ENCODE measurements at places on chromosomes 4 and X. TPM values are rescaled to one million over a fixed set of nuclear protein-coding genes. Genes with fewer than 3 reads are reported as not detected.
A peak's percentile ranks its signal among the peaks of the same experiment; 100 is the strongest.

Gene MED14
- 3.6 TPM for polyA plus RNA-seq

Gene LSM6
- polyA plus RNA-seq: 41.1 TPM

- no peak for DNase-seq
Observed at GRCh38 chr4:187366530-187366929, 629.0 kb upstream of the ZFP42 start.

GRCh38 chr4:66376921-66377320, 706.6 kb upstream of the EPHA5 start:
- no peak for DNase-seq

GRCh38 chrX:124405868-124406267, 59.5 kb downstream of the SH2D1A start:
- no peak for DNase-seq

DNA sequence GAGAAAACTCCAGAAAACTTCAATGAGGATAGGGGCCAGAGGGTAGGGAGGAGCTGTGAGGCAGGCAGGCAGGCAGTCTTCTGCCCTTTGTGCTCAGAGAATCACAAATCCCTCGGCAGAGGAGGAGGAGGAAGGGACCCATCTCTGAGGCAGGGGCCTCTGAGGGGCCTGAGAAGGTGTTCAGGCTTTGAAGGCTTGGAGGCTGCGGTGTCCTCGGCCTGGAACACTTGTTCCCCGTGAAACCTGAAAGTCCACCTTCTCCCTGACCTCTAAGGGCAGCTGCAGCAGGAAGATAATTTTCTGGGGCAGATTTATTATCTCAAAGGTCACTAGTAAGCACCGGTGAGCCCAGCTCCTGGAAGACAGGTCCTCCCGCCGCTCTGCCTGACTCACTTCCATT, 200.3 kb upstream of the BCOR start:
- no peak for DNase-seq

DNA sequence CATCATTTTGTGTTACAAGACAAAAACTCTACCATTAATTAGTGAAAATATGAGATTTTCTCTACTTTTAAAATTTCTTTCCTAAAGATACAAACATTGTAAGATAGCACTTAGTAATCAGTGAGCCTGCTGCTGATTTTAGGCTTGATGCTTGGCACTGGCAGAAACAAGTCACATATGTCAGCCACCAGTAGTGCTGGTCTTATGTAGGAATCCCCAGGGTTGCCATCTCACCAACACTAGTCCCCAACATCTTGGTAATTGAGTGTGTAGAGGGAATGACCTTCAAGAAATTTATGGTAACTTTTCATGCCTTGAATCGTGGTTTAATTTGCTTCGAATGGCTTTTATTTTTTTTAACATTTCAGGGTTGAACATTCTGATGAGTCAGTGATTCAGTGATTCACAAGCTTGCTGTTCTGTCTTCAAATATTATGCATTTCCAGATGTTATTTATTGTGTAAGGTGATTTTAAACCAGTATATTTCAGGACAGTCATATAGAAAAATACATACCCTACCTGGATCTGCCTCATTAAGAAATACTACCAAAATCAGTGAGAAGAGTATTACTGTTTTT, 11.9 kb downstream of the EXOC1 start:
- DNase-seq: peak; percentile 2

DNA sequence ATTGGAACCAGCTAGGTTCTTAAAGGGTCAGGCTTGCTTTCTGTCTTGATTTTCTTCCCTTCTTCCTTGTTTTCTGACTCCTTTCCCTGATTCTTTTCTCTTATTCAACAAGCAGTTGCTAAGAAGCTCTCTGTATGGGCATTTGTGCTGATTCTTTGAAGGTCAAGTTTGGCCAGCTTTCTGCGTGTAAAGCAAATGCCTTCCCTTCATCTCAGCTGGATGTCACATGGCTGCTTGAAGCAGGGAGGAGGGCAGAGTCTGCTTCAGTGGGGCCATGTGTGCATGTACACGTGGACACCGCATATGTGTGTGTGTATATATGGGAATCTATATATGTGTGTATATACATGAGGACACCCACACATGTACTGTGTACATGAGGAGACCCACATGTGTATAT, 139.9 kb upstream of the ATP6AP2 start:
- no peak for DNase-seq

GRCh38 chrX:148457279-148457678, 43.1 kb upstream of the AFF2 start:
- DNase-seq: no peak

DNA sequence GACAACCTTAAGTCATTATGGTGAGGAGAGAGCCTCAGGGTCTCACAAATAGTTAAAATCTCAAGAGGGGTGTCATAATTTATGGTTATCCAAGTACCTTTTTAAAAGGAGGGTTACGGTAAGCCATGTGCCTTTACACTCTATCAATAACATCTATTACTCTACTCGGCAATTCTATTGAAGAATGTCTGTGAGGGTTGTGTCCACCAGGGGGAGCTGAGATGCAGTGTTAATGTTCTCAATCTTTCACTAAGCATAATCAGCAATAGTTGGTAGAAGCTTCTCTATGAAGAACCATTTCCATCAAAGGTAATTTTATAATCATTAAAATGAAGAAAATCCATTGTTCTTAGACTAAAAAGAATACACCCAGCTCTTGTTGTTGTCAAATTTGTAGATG, 457.4 kb downstream of the CENPC start:
- DNase-seq: peak; percentile 5

- no peak for DNase-seq
Observed at GRCh38 chrX:106612393-106612763, 600 bp downstream of the RADX start.

DNA sequence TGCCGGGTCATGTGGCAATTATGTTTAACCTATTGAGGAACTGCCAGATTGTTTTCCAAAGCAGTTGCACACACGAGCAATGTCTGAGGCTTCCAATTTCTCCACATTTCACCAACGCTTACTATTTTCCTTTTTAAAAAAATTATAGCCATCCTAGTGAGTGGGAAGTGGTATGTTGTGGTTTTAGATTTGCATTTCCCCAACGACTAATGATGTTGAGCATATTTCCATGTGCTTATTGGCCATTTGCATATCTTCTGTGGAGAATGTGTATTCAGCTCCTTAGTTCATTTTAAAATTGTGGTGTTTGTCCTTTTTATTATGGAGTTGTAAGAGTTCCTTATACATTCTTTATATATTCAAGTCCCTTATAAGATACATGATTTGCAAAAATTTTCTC, 60.2 kb downstream of the MTMR1 start:
- DNase-seq: no peak

DNA sequence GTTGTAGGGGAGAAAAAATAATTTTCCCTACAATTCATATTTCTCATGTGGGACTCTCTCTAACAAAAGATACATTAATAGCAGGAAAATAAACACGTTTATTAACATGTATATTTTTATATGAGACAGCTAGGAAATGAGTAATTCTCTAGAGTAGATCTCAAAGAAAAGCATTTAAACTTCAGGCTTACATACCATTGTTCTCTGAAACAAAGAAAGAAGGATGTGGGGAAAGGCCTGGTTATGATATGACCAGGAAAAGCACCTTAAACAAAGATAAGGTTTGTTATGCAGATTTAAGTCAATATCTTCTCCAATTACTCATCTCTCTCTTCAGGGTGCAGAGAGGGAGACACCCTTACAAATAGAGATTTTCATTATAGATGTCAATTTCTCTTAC, 131.3 kb downstream of the SLC7A11 start:
- DNase-seq: no peak

DNA sequence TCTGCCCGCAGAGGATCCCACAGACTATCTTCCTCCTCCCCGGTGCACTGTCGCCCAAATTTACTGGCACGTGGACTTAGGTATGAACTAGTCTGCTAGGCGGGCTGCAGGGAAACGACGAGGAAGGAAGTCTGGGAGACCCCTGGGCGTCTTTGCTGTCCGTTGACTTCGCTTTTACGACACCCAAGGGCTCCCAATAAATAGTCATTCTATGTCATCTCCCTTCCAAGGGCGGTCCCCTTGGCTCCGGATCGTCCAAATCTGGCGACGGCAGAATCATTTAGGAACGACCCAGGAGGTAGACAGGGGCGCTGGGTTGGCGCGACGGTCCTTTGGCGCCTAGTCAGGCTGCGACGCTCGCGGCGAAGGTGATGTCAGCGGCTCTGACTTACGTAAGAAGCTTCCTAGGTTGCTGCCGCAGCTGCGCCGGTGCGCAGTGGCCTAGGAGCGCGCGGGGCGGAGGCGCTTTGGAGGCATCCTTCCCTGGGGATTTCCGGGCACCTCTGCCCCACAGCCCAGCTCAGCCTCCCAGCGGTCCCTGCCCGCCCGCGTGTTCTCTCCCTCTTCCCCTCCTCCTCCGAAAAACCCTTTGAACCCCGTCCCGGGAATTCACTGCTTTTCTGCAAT, 2.2 kb downstream of the NHS start:
- no peak for DNase-seq

Measured in CD14-positive monocyte (primary cell).